ENCODE measurements at places on chromosomes 16 and 17.

GRCh38 chr17:69497161-69497560 is 82.7 kb downstream of the MAP2K6 start:
- no peak for DNase-seq

DNA sequence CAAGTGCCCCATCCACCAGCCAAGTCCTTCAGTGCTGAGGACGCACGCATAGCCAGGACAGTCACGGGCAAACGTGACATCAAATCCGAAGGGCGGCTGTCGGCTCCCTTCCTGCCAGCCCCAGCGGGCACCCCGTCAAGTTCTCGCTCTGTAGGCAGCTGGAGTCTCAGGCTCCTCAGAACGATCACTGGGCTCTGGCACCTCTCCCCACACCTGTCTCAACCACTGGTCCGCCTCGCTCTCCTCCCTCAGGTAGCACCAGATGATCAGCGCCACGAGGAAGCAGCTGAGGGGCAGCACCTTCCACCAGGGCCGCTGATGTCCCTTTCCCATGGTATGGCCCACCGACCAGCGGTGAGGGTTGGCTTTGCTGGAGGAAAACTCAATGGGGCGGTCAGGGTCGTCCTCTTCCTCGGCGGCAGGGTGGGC is 422 bp downstream of the UQCC4 start:
- DNase-seq: no peak

- no peak for DNase-seq
Observed at GRCh38 chr16:53846971-53847370, 143.0 kb downstream of the FTO start.

DNA sequence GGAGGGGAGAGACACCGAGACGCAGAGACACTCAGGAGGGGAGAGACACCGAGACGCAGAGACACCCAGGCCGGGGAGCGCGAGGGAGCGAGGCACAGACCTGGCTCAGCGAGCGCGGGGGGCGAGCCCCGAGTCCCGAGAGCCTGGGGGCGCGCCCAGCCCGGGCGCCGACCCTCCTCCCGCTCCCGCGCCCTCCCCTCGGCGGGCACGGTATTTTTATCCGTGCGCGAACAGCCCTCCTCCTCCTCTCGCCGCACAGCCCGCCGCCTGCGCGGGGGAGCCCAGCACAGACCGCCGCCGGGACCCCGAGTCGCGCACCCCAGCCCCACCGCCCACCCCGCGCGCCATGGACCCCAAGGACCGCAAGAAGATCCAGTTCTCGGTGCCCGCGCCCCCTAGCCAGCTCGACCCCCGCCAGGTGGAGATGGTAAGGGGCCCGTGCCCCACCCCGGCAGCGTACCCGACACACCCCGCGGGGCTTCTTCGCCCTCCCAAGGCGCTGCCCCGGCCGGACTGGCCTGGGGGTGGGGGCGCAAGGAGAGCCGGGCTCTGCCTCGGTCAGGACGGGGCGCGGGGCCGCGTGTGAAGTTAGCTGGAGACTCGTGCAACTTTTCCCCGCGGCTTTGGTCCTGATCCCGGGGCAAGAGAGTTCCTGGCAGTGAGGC is 427 bp downstream of the PPP1R1B start:
- DNase-seq: no peak

- DNase-seq: no peak
Observed at GRCh38 chr17:81328978-81329926, 34.1 kb upstream of the SLC38A10 start.

DNA sequence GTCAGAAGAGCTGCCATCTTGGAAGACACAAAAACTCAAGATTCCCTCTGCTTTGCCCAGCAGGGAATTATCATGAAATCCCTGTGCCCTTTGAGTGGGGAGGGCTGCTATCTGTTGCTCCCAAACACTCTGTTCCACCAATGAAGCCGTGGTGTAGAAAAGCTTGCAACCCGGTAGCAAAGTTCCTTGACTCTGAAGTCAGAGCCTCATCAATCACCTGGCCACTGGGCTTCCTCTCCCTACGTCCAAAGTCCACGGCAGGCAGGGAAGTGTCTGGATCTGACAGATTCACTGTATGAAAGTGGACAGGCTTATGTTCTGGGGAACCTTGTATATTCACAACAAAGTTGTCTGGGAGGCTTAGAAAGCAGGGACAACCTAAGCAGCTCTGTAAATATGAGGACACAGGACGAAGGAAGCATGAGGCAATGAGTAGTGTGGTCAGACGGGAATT is 343.3 kb downstream of the SLC39A11 start:
- DNase-seq: no peak

DNA sequence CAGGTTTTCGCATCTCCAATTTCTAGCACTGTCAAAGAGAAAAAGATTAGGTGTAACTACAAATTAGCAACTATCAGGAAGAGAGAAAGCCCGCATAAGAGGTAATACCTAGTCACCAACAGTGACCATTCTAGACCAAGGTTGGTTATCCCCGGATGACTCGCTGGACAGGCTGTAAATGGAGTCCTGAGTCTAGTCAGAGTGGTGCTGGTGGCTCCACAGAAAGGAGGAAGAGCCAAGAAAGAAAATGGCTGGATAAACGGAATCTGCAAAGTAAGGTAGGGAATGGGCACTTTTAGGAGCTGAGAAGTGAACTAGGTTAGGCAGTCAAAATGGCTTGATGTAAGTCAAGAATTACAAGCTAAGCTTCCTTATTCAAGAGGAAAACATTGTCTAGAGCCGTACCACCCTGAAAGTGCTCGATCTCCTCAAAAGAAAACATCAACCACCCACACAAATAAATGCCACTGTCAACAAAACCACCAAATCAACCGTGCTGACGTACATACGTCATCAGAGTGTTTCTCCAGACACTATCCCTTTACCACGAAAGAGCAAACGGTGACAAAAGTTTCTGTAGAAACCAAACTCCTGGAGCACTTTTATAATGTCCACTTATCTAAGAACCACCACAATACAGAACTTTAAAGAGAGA is 2.2 kb downstream of the GSPT1 start:
- no peak for DNase-seq

DNA sequence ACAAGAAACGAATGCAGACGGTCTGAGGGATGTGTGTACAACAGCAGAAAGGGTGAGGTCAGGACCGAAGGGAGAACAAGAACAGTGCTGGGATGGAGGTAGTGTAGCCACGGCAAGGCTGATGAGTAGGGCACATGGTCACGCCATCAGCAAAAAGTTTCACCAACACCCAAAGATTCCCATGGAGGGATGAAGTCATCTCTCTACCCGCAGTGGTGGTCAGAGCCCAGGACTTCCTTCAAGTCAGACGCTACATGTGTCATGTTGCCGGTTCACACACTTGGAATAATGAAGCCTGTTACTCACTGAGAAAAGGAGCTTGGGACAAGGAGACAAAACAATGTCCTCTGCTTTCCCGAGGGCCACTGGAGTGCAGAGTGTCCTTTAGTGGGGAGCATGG is 79.7 kb downstream of the SALL1 start:
- no peak for DNase-seq

DNA sequence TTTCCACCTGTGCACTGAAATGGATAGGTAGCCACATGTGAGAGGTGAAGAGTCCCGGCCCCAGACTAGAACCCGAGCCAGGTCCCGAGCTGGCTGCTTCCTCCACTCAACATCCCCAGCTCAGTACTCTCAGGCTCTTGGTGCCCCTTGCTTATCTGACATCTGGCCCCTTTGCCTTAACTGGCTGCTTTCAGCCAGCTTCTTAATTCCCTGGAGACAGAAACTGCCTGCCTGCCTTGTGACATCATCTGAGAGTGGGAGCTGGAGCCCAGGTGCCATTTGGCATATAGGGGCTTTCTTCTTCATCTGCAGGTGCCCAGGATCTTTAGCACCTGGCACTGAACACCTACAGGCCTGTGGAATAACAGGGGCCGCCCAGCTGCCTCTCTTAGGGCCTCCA is 8.9 kb downstream of the CHAD start:
- no peak for DNase-seq

- DNase-seq: no peak
Observed at GRCh38 chr16:85965125-85965524, 66.2 kb downstream of the IRF8 start.

DNA sequence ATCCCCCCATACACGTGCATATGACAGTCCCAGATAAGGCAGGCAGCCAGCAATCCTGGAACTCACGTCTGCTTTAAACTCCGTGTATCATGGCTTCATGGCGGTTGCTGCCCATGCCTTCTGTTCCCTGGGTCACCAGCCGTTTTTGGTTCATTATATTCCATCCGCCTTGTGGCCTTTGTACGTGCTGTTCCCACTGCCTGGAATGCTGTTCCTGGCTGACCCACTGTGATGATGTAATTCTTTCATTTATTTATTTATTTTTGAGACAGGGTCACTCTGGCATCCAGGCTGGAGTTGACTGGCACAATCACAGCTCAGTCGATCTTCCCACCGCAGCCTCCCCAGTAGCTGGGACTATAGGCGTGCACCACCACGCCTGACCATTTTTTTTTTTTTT is 136.7 kb upstream of the GSE1 start:
- no peak for DNase-seq

DNA sequence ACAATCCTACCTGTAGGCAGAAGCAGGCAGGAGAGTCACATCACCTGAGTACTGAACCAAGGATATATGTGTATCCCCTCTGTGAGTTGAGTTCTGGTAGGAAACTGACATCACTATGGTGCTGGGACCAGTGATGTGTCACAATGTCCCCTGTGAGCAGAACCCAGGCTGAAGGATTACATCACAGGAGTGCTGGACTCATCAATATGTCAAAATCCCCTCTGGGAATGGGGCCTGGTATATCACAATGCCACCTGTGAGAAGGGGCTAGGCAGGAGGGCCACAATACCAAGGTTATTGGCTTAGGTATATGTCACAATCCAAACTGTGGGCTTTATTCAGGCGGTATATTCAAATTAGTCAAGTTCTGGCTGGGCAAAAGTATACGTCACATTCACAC is 2098.3 kb downstream of the TP53TG3F start:
- no peak for DNase-seq

DNA sequence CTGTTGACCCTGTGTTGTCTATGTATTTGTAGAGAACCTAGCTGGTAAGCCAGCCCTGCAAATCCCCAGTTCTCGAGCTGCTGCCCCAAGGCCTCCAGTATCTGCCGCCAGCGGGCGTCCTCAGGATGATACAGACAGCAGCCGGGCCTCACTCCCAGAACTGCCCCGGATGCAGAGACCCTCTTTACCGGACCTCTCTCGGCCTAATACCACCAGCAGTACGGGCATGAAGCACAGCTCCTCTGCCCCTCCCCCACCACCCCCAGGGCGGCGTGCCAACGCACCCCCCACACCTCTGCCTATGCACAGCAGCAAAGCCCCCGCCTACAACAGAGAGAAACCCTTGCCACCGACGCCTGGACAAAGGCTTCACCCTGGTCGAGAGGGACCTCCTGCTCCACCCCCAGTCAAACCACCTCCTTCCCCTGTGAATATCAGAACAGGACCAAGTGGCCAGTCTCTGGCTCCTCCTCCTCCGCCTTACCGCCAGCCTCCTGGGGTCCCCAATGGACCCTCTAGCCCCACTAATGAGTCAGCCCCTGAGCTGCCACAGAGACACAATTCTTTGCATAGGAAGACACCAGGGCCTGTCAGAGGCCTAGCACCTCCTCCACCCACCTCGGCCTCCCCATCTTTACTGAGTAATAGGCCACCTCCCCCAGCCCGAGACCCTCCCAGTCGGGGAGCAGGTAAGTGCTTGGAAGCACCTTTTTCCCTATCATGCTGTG is 23.1 kb upstream of the CDC6 start:
- no peak for DNase-seq

DNA sequence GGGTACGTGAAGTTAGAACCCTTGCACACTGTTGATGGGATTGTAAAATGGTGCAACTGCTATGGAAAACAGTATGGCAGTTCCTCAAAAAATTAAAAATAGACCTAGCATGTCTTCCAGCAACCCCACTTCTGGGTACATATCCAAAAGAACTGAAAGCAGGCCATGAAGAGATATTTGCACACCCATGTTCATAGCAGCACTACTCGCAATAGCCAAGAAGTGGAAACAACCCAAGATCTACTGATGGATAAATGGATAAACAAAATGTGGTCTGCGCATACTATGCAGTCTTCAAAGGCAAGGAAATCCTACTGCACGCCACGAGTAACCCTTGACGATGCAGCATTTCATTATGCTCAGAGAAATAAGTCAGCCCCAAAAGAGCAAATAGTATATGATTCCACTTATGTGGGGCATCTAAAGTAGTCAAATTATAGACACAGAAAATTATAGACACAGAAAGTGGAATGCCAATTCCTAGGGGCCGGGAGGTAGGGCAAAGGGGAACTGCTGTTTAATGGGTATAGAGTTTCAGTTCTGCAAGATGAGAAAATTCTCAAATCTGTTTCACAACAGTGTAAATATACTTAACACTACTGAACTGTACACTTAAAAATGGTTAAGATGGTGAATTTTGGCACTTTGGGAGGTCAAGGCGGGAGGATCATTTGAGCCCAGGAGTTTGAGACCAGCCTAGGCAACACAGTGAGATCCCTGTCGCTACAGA is 17.2 kb downstream of the CORO7 start:
- DNase-seq: no peak

DNA sequence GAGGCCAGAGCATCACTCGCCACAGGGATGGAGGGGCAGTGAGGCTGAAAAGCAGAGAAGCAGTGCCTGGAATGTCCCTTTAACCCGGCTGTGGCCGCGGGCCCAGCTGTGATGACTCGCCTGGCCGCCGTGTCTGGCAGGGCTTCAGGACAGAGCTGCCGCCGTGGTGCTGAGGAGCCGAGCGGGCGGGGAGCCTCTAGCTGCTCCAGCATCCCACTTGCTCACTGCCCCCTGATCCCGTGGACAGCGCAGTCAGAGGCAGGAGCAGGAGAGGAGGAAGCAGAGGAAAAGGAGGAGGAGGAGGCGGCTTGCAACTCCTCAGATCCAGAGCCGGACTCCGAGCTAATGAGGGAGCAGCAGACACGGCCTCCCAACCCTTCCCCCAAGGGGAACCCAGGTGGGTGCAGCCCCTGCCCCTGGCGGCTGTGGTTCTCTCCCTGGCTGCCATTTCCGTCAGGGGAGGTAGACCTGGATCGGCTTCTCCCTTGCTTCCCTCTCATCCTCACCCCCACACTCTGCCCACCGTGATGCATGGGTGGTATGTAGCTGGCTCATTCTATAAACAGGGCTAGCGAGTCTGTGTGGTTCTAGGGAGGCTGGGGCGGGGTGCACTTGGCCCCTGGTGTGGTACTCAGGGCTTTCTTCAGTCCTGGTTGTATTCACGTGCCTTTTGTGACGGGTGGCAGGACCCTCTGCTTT is 165.7 kb downstream of the CMIP start:
- DNase-seq: no peak

DNA sequence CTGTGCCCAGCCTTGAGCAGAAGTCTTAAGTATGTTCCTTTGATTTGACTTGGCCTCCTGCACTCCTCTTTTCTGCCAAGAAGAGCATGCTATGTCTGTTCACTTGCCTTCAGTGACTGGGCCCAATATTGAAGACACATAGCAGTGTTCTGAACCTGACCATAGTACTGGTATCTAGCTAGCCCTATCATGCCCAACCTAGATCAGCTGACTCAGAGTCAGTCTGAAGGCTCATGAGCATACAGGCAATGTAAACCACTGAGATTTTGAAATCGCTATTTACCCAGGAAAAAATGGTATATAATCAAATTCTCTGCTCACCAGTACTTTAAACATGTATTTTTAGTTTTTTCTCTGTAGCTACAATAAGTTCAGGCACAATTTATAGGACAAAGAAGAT is 129.4 kb downstream of the TANC2 start:
- DNase-seq: no peak

Data from non-pigmented ciliary epithelial cell (primary cell).